Activated gamma-delta T cell treated with anti-CD3 and anti-CD28 coated beads, Interleukin-2, amount 50 U/mL, for 16 hours (primary cell): ENCODE measurements at places on chromosomes 4 and X.

GRCh38 chrX:134512566-134512965, 52.6 kb downstream of the HPRT1 start:
- no peak for DNase-seq

GRCh38 chrX:112799425-112799824, 41.2 kb downstream of the AMOT start:
- no peak for DNase-seq

- no peak for DNase-seq
Measured at GRCh38 chr4:102477657-102478056, 23.5 kb upstream of the NFKB1 start.

DNA sequence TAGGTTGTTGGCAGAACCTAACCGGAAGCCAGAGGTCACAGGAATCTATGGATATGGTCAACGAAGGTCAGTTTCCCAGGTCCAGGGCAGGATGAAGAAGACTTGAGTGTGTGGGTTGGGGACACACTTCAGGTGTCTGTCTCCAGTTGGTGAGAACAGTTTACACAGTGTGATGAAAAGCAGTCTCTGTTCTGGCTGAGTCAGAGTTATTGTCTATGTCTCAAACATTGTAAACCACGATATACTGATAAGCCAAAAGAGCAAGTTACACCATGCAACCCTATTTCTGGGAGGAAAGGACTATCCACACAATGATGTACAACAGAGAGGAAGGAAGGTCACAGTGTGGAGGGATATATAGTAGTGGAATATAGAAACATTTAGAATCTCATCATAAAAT, 187.1 kb upstream of the C1QTNF7 start:
- DNase-seq = no peak

GRCh38 chr4:73452953-73453700, 17.1 kb downstream of the AFP start:
- no peak for DNase-seq
